Activated CD4-positive, alpha-beta memory T cell treated with anti-CD3 and anti-CD28 coated beads for 36 hours (primary cell): ENCODE measurements at places on chromosomes 5 and 9. TPM values are rescaled to one million over a fixed set of nuclear protein-coding genes. Genes with fewer than 3 reads are reported as not detected.
A peak's percentile ranks its signal among the peaks of the same experiment; 100 is the strongest.

DNA sequence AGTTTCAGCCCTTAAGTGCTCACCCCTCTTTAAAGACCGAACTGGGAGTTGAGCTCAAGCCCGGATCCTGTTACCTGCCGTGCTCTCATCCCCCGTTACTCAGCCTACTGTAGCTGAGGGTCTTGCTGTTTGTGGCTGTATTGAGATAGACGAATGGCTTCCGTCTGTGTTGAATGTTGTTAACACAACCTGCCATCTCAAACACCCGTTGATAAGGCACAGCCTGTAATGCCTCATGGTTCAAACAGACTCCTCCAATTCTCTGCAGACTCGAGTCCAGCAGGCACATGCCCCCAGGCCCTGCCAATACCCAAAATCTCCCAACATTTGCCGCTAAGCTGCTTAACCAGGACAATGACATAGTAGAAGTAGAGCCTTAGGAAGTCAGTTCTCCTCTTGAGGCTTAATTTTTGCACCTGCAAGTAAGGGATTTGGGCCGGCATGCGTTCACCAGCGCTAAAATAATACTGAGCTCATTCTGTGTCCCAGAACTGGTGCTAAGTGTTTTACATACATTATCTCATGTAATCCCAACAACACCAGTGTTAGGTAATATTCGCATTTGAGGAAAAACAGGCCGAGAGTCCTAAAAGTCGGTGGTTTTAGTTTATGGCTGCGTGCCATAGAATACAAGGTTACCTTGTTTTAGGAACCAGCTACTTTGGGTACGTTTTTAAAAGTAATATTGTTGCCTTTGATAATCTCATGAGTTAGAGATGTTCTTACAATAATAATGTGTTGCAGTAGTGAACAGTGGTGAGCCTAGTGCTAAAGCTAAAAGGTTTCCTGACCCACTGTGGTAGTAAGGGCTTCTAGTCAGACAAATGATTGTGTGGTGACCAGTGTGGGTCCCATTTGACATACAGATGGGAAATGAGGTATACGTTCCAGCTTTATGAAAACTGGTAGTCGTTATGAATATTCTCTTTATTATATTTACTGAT, 1.5 kb upstream of the RFX3 start:
- H3K27me3 ChIP-seq, result no peaks in the 10 kb centered on the region
- H3K36me3 ChIP-seq, result peaks cover 39% of the 10 kb centered on the region
- peak overlapping the region; percentile 99 for H3K27ac ChIP-seq
- peak overlapping the region; percentile 99 for H3K4me3 ChIP-seq
- peak; percentile 39 for DNase-seq

GRCh38 chr9:125696106-125696647, 10.8 kb downstream of the MAPKAP1 start:
- DNase-seq, result no peak
- H3K36me3 ChIP-seq, result peaks cover 3% of the 10 kb centered on the region
- no peak overlapping the region for H3K4me3 ChIP-seq
- no peak overlapping the region for H3K27ac ChIP-seq
- H3K4me1 ChIP-seq, result peaks cover 24% of the 10 kb centered on the region
- H3K27me3 ChIP-seq, result no peaks in the 10 kb centered on the region

DNA sequence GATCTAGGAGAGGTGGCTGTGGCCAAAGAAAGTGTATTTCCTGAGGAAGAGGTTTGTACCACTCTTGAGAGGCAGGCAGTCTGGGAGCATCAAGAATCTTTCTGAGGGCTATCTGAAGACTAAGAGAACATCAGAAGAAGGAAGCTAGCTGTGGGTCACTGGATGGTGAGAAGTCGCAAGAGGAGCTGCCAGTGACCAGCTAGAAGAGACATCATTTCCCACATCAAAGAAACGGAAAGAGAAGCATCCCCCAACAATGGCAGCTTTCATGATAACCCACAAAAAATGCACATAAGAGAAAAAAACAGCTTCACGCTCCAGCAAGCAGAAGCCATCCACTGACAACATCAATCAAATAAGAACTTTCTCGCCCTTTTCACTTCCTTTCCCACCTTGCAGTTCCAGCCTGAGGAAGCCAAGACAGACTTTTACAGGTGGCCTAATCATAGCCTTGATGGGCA, 25.0 kb upstream of the CEP78 start:
- peaks cover 45% of the 10 kb centered on the region for H3K4me1 ChIP-seq
- no peak overlapping the region for H3K4me3 ChIP-seq

- H3K27ac ChIP-seq, result no peak overlapping the region
- peaks cover 7% of the 10 kb centered on the region for H3K4me1 ChIP-seq
- no peak for DNase-seq
Observed at GRCh38 chr5:34488984-34489383, 167.1 kb upstream of the RAI14 start.

DNA sequence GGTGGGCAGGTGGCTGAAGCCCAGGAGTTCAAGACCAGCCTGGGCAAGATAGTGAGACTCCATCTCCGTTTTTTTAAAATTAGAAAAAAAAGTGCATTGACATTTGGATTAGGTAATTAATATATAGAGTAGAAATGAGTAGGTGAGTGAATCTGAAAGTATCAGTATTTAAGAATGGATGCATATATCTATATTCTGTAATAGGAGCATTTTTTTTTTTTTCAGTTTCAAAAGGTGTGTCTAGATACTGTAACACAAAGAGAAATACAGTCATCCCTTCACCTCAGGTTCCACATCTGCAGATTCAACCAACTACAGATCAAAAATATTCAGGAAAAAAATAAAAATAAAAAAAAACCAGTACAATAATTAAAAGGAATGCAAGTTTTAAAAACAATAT, 50.8 kb downstream of the RBM27 start:
- H3K36me3 ChIP-seq, result peaks cover 17% of the 10 kb centered on the region
- peaks cover 11% of the 10 kb centered on the region for H3K4me1 ChIP-seq
- H3K4me3 ChIP-seq, result no peak overlapping the region
- H3K27ac ChIP-seq, result no peak overlapping the region
- no peaks in the 10 kb centered on the region for H3K27me3 ChIP-seq

- peaks cover 35% of the 10 kb centered on the region for H3K4me1 ChIP-seq
- peak within 1 kb of the TSS; percentile 89 for H3K4me3 ChIP-seq
- DNase-seq, result peak; percentile 89
- peak within 1 kb of the TSS; percentile 92 for H3K27ac ChIP-seq
Observed at GRCh38 chr9:136245219-136246150, at the start of gene QSOX2. Gene QSOX2 (minus strand): TSS chr9:136245812. CDS start chr9:136245803, 9 bp downstream.

GRCh38 chr5:135318924-135319323, 80.1 kb downstream of the MACROH2A1 start:
- no peaks in the 10 kb centered on the region for H3K27me3 ChIP-seq
- no peaks in the 10 kb centered on the region for H3K4me1 ChIP-seq
- H3K36me3 ChIP-seq, result no peaks in the 10 kb centered on the region
- no peak for DNase-seq
- no peak overlapping the region for H3K4me3 ChIP-seq

GRCh38 chr5:180395540-180396274, 42.6 kb upstream of the GFPT2 start:
- no peak for DNase-seq
- H3K4me1 ChIP-seq, result no peaks in the 10 kb centered on the region
- H3K27ac ChIP-seq, result no peak overlapping the region
- H3K36me3 ChIP-seq, result no peaks in the 10 kb centered on the region

DNA sequence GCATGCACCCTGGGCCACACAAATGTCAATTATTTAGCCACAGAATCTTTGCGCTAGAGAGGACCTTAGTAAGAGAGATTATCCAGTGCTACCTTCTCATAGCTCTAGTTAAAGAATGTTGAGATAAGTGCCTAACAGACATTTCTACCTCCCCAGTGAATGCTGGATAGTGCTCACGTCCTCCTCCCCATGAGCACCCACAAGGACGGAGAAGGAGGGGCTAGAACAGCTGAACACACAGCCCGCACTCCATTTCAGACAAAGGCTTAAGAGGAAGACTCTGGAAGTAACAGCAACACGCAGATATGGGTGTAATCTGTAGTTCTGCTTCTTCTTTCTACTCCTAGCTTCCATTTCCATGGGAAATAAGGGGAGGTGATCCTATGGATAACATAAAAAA, 120.5 kb downstream of the FEM1C start:
- no peaks in the 10 kb centered on the region for H3K36me3 ChIP-seq
- H3K27ac ChIP-seq, result no peak overlapping the region
- peaks cover 7% of the 10 kb centered on the region for H3K27me3 ChIP-seq
- H3K4me1 ChIP-seq, result no peaks in the 10 kb centered on the region
- H3K4me3 ChIP-seq, result no peak overlapping the region

- H3K36me3 ChIP-seq, result peaks cover 2% of the 10 kb centered on the region
- DNase-seq, result peak; percentile 39
- no peak overlapping the region for H3K27ac ChIP-seq
- no peaks in the 10 kb centered on the region for H3K27me3 ChIP-seq
- no peak overlapping the region for H3K4me3 ChIP-seq
Observed at GRCh38 chr5:98936948-98937715, 8.3 kb upstream of the CHD1 start.

DNA sequence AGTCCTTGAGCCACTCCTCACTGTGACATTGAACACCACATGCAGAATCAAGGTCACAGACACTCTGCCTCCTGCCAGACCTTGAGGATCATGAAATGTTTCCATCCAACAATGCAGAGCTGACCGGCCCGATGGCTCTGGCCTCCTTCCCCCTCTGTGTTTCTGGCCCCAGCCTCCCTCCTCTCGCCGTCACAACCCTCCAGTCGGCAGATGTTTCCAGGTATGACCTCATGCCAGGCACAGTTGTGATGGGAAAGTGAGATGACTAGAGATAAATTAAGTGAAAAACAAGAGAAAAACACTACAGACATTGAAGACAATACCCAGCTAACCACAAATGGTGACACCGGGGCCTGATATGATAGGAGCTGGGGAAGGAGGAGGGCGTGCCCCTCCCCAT, 9.8 kb downstream of the NTNG2 start:
- no peak overlapping the region for H3K4me3 ChIP-seq
- peaks cover 26% of the 10 kb centered on the region for H3K27me3 ChIP-seq
- no peak for DNase-seq
- no peaks in the 10 kb centered on the region for H3K4me1 ChIP-seq
- H3K36me3 ChIP-seq, result no peaks in the 10 kb centered on the region

DNA sequence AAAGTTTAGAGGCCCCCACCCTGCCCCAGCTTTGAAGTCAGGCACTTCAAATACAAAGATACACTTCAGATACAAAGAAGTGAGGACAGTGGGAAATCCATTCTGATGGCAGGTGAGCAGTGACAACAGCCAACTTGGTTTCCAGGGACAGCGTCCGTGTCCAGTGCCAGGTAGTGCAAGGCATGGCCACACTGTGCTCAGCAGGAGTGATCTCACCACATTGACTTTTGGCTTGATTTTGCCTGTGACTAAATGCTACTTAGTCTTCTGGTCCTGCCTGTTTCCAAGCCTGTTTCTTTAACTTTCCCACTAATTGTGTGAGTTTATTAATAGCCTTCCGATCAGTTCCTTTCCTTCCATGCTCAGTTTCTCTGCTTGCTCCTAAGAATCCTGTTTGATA, 72.6 kb upstream of the PALM2AKAP2 start:
- H3K4me3 ChIP-seq, result no peak overlapping the region
- no peaks in the 10 kb centered on the region for H3K27me3 ChIP-seq
- H3K27ac ChIP-seq, result no peak overlapping the region
- H3K36me3 ChIP-seq, result no peaks in the 10 kb centered on the region
- DNase-seq, result no peak

DNA sequence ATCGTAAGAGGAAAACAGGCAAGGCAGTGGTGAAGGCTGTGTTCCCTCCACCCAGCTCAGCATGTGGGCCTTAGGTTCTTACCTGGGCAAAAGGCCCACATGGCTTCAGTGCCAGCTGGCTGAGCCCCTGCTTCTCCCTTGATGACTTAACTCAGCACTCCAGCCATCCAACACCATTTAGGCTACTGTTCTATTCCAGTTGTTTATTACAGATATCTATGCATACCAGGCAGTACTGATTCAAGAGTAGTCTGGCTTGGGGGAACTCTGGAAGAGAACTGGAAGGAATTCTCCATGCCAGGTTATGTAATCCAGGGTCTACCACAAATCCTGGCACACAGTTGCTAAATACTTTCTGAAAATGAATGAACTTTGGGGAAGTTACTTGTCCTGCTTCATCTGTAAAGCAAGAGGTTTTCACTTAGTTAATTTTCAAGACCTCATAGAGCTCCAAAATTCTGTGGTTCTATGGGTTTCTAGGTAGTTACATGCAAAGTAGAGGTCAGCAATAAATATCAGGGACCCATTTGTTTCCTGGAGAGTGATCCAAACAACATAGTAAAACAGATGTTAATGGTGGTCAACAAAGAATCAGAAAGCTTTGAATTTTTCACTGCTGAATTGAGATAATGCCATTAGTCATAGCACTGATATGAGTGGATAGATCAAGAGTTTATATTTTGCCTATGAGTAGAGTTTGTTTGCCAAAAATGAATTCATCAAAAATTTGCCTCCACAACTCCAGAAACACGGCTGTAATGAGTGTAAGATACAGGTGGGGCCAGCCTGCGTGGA, 88.2 kb upstream of the OSMR start:
- H3K27me3 ChIP-seq, result peaks cover 1% of the 10 kb centered on the region
- no peak for DNase-seq
- no peaks in the 10 kb centered on the region for H3K4me1 ChIP-seq
- no peak overlapping the region for H3K4me3 ChIP-seq
- no peaks in the 10 kb centered on the region for H3K36me3 ChIP-seq
- H3K27ac ChIP-seq, result no peak overlapping the region

DNA sequence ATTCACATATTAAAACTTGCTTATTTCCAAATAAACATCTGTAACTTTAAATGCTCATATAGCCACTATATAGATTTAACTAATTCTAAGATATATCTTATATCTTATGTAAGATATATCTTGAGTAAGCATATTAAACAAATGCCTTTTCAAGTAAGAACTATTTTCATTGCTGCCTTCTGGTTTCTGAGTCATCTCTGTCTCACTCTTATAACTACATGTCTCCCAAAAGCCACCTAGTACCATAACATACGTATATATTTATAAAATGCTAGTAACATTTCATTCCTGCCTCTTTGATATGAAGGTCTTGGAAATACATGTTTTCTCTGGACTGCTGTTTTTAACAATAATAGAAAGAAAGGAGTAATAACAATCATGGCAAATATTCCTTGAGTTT, 429.5 kb downstream of the DTWD2 start:
- no peaks in the 10 kb centered on the region for H3K4me1 ChIP-seq
- H3K27ac ChIP-seq, result no peak overlapping the region
- no peak for DNase-seq
- H3K27me3 ChIP-seq, result no peaks in the 10 kb centered on the region
- no peak overlapping the region for H3K4me3 ChIP-seq

GRCh38 chr5:172438319-172438668, 16.0 kb downstream of the SH3PXD2B start:
- H3K27me3 ChIP-seq, result peaks cover 3% of the 10 kb centered on the region
- H3K4me1 ChIP-seq, result peaks cover 5% of the 10 kb centered on the region
- no peak for DNase-seq
- no peak overlapping the region for H3K4me3 ChIP-seq
- no peaks in the 10 kb centered on the region for H3K36me3 ChIP-seq
- H3K27ac ChIP-seq, result no peak overlapping the region

ADAMTS6 gene
- total RNA-seq, result 0.45 TPM

PCSK5 gene
- total RNA-seq, result 2.1 TPM

CDKN2B gene
- total RNA-seq, result 0.05 TPM

CPEB4 gene
- total RNA-seq, result 11.4 TPM

CYLC2 gene
- not detected for total RNA-seq

DOCK2 gene
- 191 TPM for total RNA-seq

SIT1 gene
- 74.6 TPM for total RNA-seq

SLC6A18 gene
- not detected for total RNA-seq

CLPTM1L gene
- 70.1 TPM for total RNA-seq

FST gene
- 0.36 TPM for total RNA-seq
